ENCODE measurements at places on chromosomes 2 and 18. TPM values are rescaled to one million over a fixed set of nuclear protein-coding genes. Genes with fewer than 3 reads are reported as not detected.

LOXL3 gene
- total RNA-seq, result 0.77 TPM

MCM6 gene
- total RNA-seq, result 178 TPM

GPR55 gene
- total RNA-seq, result 11.1 TPM

- no peaks in the 10 kb centered on the region for H3K27me3 ChIP-seq
- H3K4me3 ChIP-seq, result no peak overlapping the region
- H3K4me1 ChIP-seq, result no peaks in the 10 kb centered on the region
- DNase-seq, result no peak
- H3K27ac ChIP-seq, result no peak overlapping the region
- no peaks in the 10 kb centered on the region for H3K36me3 ChIP-seq
Observed at GRCh38 chr2:85160966-85161960, 28.1 kb downstream of the TCF7L1 start.

GRCh38 chr2:213806125-213806726 is 522.0 kb downstream of the SPAG16 start:
- no peak overlapping the region for H3K4me3 ChIP-seq
- no peaks in the 10 kb centered on the region for H3K36me3 ChIP-seq
- no peak overlapping the region for H3K27ac ChIP-seq
- DNase-seq, result no peak
- no peaks in the 10 kb centered on the region for H3K27me3 ChIP-seq
